ENCODE measurements at places on chromosomes 4 and X.

DNA sequence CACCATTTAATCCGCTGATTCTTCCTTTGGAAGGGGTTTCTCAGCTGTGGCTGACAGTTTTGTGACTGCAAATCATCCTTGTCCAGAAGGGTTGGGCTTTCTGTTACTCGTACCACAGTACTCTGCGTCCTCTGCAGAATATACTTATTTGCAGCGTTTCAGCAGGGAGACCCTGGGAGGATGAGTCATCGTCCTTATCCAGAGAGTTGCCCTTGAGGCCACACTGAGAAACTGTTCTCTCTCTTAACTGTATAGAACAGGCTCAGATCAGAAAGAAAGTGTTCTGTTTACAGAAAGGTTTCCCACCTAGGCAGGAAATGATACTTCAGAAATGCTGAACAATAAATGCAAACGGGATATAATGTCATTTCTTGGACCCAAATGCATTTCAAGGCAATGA, 47.8 kb upstream of the DDX53 start:
- no peak for DNase-seq

- peak; percentile 35 for DNase-seq
These were observed 82.3 kb upstream of the CD99 start for GRCh38 chrX:2608638-2609430.

- DNase-seq: no peak
These were observed 73.7 kb upstream of the SPANXB1 start for GRCh38 chrX:140928739-140929138.

DNA sequence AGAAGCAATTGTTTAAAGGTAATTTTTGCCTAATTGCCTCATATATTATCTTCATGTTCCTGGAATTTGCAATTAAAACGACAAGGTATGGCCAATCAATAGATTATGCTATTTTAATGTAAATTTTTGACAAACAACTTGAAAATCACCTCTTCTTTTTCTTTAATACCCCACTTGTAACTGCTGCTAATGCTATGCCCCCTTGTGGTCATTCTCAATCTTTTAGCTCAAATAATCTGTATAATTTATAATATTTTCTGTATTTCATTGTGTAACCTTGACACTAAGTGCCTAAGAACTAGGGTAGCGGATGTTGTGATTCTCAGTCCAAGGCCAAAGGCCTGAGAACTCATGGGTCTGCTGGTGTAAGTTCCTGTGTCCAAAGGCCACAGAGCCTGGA, 831.7 kb upstream of the POU3F4 start:
- DNase-seq: no peak

DNA sequence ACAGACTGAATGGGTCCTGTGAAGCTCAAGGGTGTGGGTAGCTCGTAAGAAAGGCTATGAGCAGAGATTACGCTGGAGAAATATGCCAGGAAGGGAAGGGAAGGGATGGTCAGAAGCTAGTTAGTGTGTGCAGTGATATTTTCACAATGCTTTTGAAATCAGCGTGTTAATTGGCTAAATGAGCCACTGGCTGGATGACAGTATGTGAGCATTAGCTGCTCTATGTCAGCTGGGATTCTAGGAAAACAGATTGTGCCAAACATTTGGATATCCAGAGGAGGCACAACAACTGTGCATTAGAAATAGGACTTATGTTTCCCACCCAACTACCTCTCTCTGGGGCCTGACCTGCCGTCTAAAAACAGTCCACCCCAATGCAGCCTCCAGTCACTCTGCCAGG, 168.5 kb downstream of the DHRSX start:
- no peak for DNase-seq

- DNase-seq: no peak
These were observed 38.1 kb downstream of the LAMTOR3 start for GRCh38 chr4:99856166-99856565.

DNA sequence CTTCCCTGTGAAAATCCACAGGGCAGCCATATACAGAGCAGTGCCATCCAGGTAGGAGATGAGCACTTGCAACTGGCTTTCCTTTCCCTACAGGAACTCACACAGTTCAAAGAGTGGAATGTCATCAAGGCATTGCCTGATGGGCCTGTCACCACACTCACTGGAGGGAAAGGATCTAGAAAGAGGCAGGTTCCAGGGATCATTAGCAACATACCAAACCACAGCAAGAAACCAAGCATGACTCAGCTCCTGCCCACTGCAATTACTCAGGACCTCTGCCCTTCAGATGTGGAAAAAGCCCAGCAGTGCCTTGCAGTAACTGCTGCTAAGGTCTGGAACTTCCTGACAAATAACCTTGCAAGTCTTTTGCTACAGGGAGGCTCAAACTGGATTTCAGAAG, 101.2 kb downstream of the ZNF674 start:
- no peak for DNase-seq

DNA sequence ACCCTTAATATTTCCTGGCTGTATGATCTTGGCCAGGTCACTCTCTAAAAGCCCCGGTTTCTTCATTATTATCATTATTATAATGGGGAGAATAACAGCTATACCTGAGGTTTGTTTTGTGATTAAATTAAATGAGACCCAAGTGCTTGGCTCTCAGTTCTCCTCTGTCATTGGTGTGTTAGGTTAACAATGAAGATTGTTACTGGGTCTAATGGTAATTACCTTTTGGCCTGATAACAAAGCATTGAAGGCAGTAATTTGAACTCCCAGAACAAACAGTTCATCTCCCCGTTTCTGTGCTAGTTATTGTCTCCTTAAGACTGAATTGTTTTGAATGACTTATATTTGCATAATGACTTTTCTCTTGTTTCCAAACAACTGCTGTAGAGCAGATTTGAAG, 6.8 kb upstream of the ANAPC4 start:
- DNase-seq: no peak

GRCh38 chr4:144666539-144667175, 20.7 kb downstream of the HHIP start:
- DNase-seq: no peak

DNA sequence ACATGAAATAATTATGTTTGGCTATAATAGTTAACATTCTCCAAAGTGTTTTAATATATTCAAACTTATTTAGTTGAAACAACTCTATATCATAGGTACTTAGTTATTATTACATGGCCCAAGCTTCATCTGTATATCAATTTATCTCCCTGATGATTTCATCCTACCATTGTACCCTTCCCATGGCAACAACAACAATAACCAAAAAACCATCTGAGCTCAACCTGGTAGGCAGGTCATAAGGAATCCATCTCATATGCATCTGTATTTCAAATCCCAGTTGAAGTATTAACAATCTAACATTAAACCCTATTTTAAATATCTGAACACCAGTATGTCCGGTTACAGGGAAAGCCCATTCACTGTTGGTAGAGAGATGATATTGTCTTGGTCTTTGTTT, 33.1 kb upstream of the SLC7A11 start:
- no peak for DNase-seq

GRCh38 chr4:182010876-182011275, 232.3 kb upstream of the TENM3 start:
- no peak for DNase-seq

GRCh38 chr4:75869100-75869499, 33.2 kb downstream of the PPEF2 start:
- no peak for DNase-seq

GRCh38 chr4:7721984-7722551, 217.6 kb downstream of the AFAP1 start:
- no peak for DNase-seq

DNA sequence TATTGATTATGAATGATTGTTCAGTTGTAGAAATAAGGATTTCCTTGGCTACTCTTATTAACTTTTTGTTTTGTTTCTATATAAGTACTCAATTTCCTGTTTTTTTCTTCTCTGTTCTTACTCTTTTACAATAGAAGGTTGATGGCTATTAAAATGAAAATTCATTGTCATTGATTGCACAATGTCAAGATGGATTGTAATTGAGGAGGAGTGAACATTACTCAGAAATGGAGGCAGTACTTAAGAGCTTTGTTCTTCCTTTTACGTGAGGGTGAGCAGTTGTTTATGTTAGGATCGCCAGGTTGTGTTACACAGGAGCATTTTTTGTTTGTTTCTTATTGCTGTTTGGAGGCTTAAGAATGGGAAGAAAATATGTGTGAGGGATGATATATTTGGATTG, 2062.4 kb downstream of the ARAP2 start:
- DNase-seq: no peak

DNA sequence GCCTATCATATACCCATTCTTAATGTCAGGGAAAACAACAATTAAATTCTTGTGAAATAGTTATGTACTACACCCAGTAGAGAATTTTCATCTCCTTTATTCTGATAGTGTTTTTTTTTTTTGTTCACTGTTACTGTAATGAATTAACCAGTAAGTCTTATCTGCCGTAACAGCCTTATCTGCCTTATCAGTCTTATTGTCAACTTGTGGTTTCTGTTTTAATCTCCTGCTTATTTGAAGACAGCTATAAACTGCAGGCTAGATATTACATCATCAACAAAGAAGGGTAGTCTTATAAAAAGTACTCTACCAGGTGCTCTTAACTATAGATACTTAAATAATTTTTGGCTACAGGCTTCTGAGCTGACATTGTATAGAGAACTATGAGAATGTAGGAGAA, 79.5 kb downstream of the MAGEB5 start:
- no peak for DNase-seq

DNA sequence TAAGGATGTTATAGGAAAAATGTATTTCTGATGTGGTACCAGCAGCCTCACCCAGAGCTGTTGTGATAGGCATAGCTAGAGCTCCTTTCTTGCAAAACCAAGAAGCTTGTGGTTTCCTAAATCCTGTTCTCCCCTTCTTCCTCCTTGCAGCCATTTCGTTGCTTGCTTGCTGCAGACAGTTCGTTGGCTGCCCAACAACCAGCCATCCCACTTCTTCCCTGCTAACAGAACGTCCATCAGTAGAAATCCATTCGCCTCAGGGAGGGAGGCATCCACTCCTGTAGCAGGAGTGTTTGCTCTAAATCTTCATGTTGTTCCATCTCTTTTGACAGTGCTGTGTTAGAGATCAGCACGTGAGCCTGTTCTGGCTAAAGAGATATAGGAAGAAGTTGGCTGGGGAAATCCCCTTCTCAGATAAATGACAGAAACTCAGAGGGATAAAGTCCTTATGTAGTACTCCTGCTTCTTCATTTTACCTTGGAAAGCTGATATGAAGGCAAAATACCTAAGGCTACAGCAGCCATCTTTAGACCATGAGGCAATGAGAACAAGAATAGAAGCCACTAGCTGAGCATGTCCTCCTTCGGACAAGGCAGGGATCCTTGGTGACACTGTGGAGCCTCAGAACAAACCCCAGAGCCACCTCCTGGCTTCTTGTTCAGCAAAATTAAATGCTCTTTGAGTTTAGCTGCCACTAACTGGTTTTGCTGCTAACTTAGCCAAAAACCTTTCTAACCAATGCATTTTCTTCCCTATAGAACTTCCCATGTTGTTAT, 68.4 kb upstream of the RELL1 start:
- DNase-seq: no peak

- DNase-seq: no peak
These were observed 6.8 kb upstream of the SLC26A1 start for GRCh38 chr4:999882-1000425.

DNA sequence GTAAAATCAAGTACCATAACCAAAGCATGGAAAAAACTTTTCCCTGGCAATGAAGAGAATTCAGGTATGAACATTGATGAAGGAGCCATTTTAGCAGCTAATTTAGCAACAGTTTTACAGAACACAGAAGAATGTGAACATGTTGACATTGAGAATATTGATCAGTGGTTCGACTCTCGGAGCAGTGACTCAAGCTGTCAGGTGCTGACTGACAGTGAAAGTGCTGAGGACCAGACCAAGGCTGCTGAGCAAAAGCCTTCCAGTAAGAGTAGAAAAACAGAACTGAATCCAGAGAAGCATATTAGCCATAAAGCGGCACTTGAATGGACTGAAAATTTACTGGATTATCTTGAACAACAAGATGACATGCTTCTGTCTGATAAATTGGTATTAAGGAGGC, 2.8 kb downstream of the TIGD2 start:
- no peak for DNase-seq
